ENCODE measurements at places on chromosomes 5 and 9. TPM values are rescaled to one million over a fixed set of nuclear protein-coding genes. Genes with fewer than 3 reads are reported as not detected.

- no peak for DNase-seq
Measured at GRCh38 chr5:11269515-11269914, 508.5 kb upstream of the DAP start.

The DOK3 gene
- 2.0 TPM for total RNA-seq

GRCh38 chr5:157730900-157731271 lies 334 bp upstream of the THG1L start:
- DNase-seq = no peak

DNA sequence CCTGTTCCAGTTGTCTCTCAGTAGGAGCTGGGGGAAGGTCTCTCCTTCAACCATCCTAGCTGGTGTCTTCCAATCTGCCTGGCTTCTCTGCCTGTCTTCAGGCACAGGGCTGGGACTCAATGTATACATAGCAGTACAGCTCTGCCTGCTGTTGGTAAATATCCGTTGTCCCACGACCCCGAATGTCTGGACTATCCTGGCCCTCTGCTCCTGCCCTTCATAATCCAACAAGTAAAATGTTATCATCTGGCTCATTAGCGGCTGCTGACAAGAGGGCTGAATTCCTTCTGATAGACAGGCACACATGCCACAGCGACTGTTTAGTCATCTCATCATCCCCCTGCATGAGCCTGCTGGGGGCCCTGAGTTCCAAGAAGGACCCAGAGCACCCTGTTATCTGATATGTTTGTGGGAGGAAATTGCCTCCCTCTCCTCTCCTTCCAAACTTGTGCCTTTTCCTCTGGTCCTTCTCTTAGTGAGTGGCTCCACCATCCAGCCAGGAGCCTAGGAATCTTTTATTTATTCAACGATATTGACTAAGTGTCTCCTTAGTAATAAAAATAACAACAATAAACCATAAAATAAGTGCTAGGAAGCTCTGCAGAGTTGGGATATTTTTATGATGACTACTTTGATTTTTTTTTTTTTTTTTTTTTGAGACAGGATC lies 29.5 kb upstream of the TGFBR1 start:
- no peak for DNase-seq

The SLC6A18 gene
- not detected for total RNA-seq

GRCh38 chr5:57441557-57441956 lies 41.1 kb downstream of the ACTBL2 start:
- peak; percentile 89 for DNase-seq

All from dermis blood vessel endothelial cell (primary cell).